CD4-positive, alpha-beta T cell treated with Interleukin-2 at 100 ng/mL for 4 hours (primary cell): ENCODE measurements at places on chromosomes 6 and 20.

DNA sequence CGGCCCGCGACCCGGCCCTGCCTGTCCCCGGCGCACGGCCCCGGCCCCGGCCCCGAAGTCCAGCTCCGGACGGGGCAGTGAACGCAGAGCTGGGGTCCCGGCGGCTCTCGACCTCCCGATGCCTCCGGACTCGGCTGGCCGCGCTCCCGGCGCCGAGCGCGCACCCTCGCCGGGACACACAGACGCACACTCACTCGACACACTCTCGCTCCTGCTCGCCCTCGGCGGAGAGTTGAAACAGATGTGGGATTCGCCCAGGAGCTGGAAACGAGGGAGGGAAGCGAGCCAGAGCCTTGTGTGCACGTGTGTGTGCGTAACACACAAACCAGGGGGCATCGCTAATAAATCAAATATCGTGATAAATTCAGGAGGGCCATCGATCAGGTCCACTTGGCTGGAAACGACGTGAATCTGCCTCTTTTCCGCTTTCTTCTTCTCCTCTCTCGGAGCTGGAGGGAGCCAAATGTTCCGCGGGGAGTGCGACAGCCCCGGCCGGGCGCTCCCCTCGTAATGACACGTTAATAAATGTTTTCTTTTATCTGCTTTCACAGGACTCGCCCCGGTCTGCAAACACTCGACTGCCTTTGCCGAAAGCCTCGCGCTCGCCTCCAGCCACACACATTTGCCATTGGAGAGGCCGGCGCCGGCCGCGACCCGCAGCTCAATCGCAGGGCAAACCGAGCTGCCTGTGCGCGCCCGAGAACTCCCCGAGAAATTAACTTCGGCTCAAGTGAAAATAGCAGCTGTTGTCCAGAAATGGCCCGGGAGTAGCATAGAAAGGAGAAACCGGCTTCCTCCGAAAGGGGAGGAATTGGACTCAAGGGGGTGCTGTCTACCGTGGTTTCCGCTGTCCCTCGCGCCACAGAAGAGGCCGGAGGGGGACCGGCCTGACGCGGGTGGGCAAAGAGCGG lies 828 bp upstream of the SULF2 start:
- no peak for DNase-seq

GRCh38 chr20:57716202-57716601 lies 6.4 kb upstream of the PMEPA1 start:
- no peak for DNase-seq

- no peak for DNase-seq
Observed at GRCh38 chr20:50850721-50851286, 55.9 kb downstream of the BCAS4 start.

GRCh38 chr6:157323255-157323965 lies at the start of gene TMEM242:
TSS of gene TMEM242 (minus strand) at chr6:157323519. CDS start at chr6:157323499, 20 bp downstream.
- DNase-seq: peak; percentile 93

- no peak for DNase-seq
Observed at GRCh38 chr6:85362652-85363310, 87.1 kb upstream of the NT5E start.

DNA sequence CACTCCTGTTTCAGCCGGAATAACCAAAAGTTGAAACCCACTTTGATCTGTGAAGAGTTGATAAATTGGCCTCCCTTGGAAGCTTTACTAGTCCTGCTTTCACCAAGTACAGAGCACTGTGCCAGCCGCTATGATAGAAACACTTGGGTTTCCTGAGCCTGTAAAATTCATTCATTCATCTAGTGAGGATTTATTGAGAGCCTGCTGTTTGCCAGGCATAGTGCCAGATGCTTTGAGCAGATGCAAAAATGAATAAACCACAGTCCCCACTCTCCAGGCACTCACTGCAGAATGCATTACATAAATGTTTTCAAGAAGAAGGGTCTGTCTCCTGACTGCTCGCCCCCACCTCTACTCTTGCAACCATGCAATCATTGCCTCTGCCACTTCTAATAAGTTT lies 25.3 kb upstream of the TMEM217 start:
- no peak for DNase-seq

GRCh38 chr6:88734544-88734943 lies 228.9 kb downstream of the RNGTT start:
- no peak for DNase-seq

GRCh38 chr6:24831771-24832716 lies 33.3 kb upstream of the ARMH2 start:
- DNase-seq: no peak

- DNase-seq: no peak
Observed at GRCh38 chr6:140660295-140660694, 1285.8 kb upstream of the CITED2 start.

DNA sequence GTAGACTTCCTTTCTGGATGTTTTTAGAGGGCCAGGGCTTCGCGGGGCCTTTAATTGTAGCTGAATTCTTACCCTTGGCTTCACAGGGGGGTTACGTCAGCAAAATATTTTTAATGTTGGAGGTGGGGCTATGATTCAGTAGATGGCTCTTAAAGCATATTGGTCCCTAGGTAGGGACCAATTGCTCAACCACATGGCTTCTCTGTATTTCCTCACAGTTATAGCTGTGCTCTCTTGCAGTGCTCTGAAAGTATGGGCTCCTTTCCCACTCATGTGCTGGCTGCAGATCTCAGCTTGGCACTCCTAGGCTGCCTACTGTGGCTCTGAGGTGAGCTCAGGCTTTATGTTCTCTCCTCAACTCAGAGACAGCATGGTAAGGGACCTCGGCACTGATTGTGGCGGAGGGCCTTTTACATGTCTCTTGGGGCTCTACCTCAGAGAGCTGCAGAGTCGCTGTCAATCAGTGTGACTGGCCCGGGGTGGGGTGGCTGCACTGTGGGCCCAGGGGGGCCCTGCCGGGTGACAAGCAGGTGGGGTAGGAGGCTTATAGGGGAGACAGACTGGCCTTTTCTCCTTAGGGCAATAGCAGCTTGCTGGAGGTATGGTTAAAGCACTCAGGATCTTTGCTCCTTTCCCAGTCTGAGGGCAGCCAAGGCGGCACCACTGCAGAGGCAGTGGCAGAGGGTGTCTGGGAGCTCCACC lies 318.0 kb downstream of the DOK5 start:
- DNase-seq: no peak

DNA sequence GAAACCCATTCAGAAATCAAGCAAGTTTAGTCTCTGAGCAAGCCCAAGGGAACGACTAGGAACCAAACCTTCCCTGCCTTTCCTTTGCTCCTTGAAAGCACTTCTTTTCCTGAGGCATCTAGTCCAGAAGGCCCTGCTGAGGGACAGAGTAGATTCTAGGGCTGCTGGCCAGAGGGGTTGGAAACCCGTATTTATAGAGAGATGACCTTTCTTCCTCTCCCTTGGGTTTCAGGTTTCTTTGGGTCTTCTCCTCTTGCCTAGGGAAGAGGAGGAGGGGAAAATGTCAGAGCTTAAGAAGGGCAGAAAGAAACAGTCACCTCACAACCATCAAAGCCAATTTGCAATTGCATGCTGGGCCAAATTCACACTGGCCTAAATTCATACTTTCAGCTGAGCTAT lies 5.8 kb downstream of the APOBEC2 start:
- no peak for DNase-seq

GRCh38 chr20:58891718-58892140 lies 39.2 kb downstream of the GNAS start:
- DNase-seq: peak; percentile 30

GRCh38 chr6:125584468-125584939 lies 164.9 kb upstream of the HEY2 start:
- DNase-seq: no peak

GRCh38 chr6:33746651-33747100 lies at the start of gene IP6K3:
TSS of gene IP6K3 (minus strand) at chr6:33746905. CDS start at chr6:33735476, 11,429 bp downstream.
- DNase-seq: no peak

- no peak for DNase-seq
Observed at GRCh38 chr20:38615283-38615682, 13.7 kb downstream of the ARHGAP40 start.

- DNase-seq: no peak
Observed at GRCh38 chr6:156161471-156161870, 615.7 kb upstream of the ARID1B start.

DNA sequence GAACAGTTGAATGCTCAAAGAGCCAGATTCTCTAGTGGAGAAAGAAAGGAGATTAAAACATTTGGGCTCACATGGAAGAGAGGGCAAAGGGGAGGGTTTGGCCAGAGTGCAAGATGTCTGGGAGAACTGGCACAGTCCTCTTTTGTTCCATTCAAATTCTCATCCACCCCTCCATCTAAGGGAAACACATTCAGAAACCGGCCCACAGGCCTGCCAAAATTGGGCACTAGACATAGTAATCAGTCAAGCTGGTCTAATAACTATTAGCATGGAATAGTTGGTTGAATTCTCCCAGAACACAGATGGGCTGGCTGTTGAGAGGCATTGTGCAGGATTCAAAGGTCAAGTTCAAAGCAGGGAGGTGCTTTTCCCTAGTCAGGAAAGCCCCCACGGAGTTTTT lies 341.4 kb upstream of the IRAK1BP1 start:
- no peak for DNase-seq
